Smooth muscle cell of the umbilical artery (primary cell): ENCODE measurements at places on chromosomes 4 and X. TPM values are rescaled to one million over a fixed set of nuclear protein-coding genes. Genes with fewer than 3 reads are reported as not detected.

Gene LEF1
- total RNA-seq: under 0.01 and 0.28 TPM in 2 replicates

Gene DMRTC1B
- total RNA-seq: not detected in 2 replicates

Gene MAGEA9
- total RNA-seq: not detected in 2 replicates

Gene RPS6KA6
- total RNA-seq: 3.3 and 5.7 TPM in 2 replicates

Gene MAGEB17
- not detected in 2 replicates for total RNA-seq

Gene FUNDC1
- total RNA-seq: 10.8 and 11.6 TPM in 2 replicates
